CD4-positive, alpha-beta T cell treated with Interferon alpha-2 for 1 hour (primary cell): ENCODE measurements at places on chromosomes 1 and 21.
A peak's percentile ranks its signal among the peaks of the same experiment; 100 is the strongest.

DNA sequence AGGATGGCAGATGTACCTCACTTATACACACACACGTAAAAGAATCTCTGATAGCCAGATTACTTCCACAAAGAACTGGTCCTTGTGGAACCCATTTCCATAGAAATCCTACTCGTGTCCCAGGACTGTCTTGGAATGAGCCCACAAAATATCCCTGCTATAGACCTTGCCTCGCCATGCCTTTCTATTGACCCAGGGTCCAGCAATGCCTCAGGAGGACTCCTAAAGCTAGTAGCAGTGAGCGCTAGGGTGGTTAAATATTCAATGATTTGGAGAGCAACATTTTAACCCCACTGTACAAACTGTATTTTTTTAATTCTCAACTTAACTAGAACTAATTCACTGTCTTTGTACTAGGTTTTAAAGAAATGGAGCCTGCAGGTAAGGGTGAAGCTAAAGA, 26.9 kb downstream of the OR10J5 start:
- no peak for DNase-seq

DNA sequence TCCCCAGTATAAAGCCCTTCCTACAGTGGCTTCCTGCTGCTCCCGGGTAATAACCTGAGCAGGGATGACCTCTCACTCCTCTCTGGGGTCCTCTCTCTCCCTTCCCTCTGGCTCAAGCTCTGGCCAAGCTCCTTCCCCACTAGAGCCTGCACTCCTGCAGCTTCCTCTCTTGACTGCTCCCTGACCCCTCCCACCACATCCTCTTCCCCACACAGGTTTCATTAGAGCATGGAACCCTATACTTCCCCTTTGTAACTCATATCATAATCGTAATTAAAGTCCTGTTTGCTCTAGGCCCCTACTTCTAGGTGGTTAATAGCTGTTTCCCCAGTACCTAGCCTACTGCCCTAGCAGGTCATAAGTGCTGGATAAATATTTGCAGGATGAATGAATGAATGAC, 146.2 kb downstream of the C1orf21 start:
- peak; percentile 15 for DNase-seq

GRCh38 chr1:53463961-53464899, 5.0 kb downstream of the DMRTB1 start:
- no peak for DNase-seq

DNA sequence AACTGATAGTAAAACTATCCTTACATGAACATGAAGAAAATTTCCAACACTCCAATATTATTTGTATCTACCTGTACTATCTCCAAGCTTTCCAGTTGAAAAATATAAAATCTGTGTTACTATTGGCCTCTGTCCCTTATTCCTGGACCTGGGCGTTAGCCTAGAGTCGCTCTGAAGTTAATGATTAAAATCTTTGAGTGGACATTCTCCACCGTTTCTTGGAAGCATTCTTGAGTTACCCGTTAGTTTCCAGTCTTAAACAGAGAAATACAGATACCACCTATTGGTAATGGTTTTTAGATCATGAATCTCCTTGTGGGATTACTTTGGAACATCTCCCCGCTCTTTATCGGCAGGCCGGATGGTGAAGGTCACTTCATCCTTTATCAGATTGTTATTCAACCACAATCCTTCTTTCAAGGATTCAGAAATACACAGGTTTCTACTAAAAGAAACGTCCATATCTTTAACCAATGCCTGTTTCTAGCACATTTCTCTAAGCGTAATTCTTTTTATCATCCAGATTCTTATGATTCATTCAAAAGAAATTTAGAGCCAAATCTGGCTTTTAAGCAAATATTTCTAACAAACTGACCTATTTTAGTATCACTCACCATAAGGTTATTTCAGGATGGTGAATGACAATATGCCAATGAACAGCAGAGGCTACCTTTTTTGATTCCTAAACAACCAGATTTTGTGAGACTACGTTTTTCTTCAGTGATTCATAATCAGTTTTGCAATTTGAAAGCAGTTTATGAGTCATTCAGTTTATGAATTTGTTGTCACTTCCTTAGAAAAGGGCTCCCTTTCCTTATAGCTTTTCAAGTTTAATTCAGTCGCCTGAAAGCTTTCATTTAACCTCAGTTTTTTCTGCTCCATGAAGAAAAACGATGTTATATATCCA, 70.2 kb upstream of the ERRFI1 start:
- no peak for DNase-seq

- DNase-seq = no peak
Measured at GRCh38 chr1:1359664-1360468, 1.5 kb upstream of the MXRA8 start.

DNA sequence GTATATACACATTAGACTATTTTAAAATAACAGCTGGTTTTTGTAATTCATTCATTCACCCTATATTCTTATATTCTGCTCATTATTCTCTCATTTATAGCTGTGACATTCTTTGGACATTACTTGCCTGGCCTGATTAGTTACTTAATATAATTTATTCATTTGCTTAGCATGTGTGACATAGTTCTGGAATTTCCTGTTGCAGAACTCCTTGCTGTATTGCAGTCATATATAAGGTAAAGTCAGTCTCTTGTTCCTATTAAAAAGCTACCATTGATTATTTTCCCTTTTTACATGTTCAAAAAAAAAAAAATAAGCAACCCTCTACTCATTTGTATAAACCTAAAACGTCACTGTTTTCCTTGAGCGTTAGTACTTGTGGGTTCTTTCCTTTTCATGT, 23.9 kb downstream of the GNAT2 start:
- DNase-seq = no peak

- DNase-seq = no peak
Measured at GRCh38 chr21:42175110-42175710, 43.7 kb upstream of the ABCG1 start.

DNA sequence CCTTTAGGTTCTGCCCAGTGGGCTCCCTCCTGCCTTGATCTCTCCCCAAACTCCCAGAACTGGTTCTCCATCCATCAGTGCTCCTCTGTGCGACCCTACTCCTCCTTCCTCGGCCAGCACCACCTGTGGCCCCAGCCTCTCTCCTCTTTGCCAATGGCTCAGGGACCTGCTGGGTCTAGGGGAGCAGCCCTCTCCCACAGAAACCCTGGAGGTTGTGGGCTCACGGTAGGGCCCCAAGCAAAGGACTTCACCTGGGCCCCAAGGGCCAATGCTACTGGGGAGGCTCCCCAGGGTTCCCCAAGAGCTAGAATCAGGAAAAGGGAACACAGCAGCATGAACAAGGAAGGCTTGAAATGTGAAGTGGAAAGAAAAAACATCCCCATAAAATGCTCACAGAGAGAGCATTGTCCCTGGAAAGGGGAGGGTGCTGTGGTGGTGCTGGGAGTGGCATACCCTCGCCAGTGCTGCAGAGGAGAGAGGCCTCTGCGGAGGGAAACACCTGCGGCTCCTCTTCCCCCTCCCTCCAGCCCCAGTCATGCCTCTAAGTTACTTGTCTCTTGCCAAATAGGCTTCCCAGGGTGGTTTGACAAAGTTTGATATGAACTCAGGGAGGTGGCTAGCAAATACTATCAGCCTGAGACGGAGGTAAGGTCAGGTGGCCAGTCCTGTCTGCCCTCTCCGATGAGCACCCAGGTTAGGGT, 2.5 kb downstream of the TMEM63A start:
- DNase-seq = peak; percentile 37

DNA sequence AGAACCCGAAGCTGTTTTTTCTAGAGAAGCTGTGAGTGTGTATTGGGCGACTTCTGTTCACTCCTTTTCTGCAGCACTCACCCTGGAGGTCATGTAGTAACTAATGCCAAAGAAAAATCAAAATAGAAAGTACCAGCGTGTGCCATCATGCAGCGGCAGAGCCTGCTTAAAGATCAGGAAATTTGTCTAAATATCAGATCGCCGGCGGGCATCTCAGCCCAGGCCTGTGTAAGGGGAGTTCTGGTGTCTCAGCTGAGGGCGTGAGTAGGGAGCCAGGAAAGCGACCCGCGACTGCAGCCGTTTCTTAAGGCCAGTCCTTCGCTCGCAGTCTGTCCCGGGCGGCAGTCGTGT, 768 bp downstream of the EDARADD start:
- DNase-seq = no peak

DNA sequence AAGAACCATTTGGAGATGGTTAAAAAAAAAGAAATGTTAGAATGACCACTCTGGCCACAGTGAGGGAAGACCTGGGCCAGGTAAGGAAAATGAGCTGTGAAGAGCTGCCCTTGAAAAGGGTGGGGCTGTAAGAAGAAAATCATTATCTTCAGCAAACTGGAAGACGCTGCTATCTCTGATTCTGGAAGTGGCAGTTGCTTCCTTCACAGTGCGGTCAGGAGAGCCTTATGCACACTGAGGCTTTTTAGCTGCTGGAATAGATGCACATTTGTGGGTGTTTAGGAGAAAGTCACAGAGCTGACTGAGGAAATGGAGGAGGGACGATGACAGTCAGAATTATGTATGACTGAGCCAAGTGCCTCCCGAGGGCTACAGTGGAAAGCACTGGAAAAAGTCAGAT, 91.6 kb downstream of the TBX19 start:
- no peak for DNase-seq

DNA sequence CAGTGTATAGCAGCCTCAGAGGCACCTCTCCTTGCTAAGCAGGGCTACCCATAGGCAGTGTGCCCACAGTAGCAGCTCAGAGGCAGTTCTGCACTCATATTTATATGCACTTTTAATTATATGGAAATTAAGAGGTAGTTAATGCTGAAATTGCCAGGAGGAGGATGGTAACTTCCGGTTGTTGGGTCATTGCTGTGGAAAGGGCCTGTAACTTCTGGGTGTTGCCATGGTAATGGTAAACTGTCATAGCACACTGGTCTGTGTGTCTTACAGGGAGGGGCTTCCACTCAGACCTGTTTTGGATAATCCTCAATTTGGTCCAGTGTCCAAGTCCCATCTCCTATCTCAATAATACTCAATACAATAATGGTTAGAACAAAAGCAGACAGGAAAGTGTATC, 7.6 kb downstream of the CFH start:
- no peak for DNase-seq

DNA sequence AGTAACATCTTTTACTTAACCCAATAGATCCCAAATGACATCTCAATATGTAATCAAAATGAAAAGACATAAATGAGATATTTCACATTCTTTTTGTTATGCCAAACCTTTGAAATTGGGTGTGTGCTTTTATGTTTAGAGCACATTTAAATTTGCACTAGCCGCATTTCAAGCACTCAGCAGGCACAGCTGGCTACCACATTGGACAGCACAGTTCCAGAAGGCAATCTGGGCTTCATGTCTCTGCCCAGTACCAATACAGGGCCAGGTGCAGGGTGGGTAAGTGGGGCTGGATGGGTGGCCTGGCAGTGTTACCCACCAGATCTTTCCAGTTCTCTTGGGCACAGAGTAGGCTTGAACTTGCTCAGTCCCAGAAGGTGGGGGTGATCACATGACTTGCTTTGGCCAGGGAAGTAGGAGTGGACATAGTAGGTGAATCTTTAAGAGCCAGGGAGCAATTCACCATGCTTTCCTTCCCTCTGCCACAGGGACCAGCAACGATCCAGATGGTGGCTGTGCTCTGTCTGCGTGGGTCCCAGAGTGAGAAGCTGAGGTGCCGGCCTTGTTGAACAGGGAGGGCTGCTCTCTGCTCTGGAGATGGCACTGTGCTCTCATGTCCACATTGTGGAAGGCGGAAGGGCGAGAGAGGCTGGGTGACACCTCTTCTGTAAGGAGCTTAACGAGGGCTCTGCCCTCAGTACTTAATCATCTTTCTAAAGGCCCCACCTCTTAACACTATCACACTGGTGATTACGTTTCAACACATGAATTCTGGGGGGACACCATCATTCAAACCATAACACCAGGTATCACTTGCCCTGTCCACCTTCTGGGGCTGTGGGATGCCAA, 261.4 kb downstream of the GRIK3 start:
- no peak for DNase-seq

DNA sequence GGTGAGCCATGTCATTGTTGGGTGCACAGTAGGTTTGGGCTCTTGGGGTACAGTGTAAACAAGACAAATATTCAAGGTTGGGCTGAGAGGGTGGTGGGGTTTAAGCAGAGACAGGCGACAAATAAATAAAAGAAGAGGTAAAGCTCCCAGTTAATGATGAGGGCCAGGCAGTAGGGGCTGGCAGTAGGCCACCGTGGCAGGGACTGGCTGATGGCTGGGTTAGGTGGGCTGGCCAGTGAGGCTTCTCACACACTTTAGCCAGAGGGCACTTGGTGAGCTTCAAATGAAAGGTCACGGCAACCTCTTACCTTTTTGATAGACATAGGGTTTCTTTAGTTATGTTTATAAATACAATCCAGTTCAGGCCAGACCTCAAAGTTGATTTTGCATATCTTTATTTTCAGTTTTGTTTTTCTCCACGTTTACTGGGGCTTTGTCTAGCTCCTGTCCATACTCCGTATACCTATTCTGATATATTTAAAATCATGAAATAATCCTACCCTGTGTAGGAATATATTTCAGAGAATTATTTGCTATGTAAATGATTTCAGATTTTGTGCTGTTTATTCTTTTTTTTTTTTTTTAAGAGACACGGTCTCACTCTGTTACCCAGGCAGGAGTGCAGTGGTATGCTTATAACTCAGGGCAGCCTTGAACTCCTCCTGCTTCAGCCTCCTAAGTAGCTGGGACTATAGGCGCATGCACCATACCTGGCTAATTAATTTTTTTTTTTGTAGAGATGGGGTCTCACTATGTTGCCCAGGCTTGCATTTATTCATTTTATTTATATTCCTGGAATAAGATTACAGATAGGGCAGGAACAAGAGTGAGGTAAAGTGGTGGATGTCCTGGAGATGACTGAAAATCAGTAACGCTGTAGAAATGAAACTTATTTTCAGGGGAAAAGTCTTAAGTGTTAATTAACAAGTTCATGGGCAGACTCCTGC, 122.7 kb downstream of the RYR2 start:
- DNase-seq = no peak

- DNase-seq = no peak
Measured at GRCh38 chr1:47824716-47825115, 172.5 kb downstream of the TRABD2B start.

GRCh38 chr1:234001817-234002216, 97.3 kb downstream of the SLC35F3 start:
- DNase-seq = no peak

DNA sequence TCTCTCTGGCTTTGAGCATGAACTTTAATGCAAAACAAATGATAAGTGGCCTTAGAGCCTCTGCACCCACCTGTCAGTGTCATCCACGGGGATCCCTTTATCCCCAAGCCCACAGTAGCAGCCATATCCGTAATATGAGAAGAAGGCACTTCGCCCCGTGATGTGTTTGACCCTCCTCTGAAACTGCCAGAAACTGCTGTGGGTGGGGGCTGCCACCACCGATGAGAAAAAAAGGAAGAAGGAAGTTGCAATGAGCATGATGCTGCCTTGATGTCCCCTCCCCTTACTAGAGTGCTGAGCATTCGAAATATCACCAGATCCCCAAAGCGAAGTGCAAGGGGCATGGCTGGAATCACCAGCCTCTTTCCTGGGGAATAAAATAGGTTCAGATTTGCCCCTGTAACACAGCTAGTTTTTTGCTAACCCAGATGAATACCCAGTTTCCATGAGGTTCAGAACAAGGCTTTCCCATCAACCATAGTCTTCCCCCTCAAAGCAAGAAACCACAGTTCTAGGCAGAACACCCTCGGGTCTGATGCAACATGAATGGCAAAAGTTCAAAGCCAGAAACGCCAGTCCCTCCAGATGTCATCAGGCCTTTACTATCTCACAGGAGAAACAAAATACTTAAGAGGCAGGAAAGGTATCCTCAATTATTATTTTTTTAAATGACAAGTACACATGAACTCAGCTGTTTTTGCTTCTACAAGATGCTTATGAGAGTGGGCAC, 10.8 kb upstream of the UBXN10 start:
- no peak for DNase-seq
